ENCODE measurements at places on chromosomes 11 and 22.

GRCh38 chr11:68998390-68998911 is 14.6 kb downstream of the MRGPRF start:
- peak; percentile 89 for DNase-seq

DNA sequence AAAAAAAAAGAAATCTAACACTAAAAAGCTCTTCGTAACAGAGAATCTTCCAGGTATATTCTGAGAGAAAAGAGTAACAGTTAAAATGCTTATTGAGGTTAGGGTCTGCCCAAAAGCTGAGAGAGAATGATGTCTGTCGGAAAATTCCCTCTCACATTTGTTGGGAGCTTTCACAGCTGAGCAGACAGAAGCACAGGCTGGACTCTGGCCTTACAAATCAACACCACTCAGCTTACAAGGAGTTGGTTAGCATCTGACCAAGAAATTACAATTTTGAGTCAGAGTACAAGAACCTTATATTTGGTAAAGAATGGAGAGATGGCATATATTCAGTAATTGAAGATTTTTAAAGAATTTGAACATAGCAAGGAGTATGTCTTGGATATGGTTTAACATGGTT is 1561.0 kb upstream of the RAG2 start:
- no peak for DNase-seq

DNA sequence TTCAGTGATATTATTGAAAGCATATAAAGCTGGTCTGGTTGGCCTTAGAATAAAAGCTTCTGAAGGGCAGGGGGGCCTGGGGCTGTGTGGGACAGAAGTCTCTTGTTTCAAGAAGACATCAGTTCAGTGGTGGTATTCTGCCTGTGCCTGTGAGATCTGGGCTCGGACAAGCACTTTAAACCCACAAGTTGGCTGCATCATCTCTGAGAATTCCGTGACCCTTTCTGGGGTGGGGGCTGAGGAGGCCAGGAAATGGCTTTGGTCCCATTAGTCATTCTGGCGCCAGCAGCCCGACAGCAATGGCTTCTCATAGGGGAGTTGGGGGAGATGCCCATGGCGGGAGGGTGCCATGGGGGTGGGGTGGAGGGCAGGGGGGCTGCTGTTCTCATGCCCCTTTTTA is 104.1 kb downstream of the PKNOX2 start:
- DNase-seq: no peak

GRCh38 chr11:102451681-102452460 is 694 bp downstream of the TMEM123 start:
- peak; percentile 24 for DNase-seq

DNA sequence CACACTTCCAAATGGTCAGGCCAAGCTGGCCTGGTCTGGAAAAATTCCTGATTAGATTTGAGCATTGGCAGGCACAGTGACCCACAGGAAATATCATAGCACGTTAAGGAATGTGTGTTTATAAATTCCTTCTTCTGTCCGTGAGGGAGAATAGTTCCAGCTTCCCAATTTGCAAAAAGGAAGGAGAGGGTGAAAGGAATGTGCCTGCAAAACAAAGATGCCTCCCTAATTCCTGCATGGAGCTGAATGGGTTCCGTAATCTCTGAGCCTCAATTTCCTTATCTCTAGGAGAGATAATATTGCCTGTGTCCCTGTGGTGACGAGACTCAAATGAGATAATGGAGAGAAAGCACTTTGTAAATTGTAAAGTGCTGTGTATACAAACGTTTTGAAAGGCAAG is 105.1 kb downstream of the FEZ1 start:
- DNase-seq: no peak

- DNase-seq: no peak
These were observed 35.7 kb downstream of the KCNJ4 start for GRCh38 chr22:38419121-38419857.

DNA sequence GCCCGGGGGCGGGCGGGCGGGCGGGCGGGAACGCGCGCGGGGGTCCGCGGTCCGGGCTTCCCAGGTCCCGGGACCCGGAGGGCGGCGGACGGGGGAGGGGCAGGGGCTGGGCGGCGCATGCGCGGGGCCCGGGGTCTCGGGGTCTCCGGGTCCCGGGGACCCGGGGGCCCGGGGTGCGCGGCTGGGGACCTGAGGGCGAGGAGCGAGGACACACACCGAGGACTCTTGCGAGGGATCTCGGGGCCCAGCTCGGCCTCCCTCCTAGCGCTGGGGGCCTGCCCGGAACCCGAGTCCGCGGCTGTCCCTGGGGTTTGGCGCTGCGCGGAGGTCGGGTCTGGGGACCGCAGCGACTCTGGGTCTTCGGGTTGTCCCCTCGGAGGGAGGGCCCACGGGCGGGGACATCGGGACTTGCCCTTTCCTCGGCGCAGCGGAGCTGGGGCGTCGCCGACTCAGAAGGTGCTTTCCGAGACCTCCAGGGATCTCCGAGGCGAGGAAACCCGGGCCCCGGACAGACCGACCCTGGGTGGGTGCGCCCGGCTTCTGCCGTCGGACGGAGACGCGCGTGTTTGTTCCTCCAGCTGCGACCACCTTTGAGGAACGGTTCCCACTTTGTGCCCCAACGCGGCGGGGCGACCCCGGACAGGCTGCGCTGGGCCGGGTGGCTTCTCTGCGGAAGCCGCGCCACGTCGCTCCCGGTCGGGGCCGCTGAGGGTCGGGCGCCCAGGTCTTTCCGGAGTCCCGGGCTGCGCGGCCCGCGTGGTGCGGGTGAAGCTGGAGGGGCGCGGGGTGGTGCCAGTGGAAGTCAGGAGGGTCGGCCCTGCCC is 540 bp downstream of the PPARA start:
- no peak for DNase-seq

GRCh38 chr11:96254087-96254486 is 88.9 kb downstream of the MAML2 start:
- no peak for DNase-seq

DNA sequence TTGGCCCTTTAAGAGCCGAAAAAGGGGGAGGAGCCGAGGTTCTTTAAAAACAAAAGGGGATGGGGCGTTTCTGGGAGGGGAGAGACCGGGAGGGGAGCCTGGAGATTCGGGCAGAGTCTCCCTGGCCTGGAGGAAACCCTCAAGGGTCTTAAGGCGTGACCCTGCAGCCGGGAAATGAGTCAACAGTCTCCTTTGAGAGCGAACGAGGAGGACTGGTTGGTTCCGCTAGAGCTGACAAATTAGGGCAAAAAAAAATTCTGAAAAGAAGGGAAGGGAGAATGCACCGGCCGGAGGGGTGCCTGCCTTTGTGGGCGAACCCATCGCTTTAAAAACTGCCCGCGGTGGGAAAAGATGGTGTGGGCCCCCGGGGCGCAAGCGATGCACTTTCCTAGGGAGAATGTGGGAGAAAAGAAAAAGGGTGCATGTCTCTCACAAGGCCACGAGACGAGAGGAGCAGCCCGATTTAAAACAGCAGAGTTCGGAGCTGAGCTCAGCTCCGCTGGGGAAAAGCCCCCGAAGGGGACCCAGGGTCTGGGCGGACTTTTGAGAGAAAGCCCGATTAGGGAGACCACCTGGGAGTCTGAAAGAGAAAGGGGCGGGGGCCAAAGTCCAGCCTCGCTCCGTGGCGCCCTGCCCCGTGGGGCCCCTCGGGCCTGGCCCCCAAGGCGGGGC is 874 bp downstream of the ZFTA start:
- peak; percentile 17 for DNase-seq

DNA sequence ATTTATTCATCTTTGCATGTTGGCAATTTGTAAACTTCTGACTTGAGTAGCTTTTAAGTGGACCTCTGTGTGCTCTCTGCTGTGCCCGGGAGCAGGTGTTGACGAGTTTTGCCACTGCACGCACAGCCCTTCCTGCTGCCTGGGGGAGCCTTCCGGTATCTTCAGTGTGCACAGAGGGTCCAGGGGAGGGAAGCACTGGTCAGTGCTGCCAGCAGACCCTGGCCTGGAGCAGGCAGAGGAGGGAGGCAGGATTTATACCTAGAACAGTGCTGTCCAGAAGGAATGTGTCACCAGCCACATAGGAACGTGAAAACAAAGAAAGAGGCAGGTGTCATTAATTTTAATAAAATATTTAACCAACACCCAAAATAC is 403.6 kb downstream of the TBC1D22A start:
- DNase-seq: no peak

DNA sequence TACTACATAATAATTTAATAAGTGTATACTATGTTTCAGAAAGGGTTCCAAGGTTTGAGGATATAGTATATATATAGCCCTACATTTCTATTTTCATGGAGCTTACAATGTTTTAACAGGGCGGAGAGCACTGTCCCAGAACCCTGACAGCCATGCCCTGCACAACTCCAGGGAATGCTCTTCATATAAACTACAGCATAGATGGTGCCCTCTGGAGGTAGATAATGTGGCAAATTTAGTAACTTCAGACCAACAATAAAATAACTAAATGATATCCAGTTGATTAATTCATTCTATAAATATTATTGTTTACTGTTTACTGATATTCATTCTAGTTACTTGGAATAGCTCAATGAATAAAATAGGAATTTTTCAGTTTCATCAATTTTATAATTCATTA is 693.7 kb upstream of the CCDC179 start:
- DNase-seq: no peak

- no peak for DNase-seq
These were observed 103.8 kb downstream of the FAM168A start for GRCh38 chr11:73493956-73494598.

DNA sequence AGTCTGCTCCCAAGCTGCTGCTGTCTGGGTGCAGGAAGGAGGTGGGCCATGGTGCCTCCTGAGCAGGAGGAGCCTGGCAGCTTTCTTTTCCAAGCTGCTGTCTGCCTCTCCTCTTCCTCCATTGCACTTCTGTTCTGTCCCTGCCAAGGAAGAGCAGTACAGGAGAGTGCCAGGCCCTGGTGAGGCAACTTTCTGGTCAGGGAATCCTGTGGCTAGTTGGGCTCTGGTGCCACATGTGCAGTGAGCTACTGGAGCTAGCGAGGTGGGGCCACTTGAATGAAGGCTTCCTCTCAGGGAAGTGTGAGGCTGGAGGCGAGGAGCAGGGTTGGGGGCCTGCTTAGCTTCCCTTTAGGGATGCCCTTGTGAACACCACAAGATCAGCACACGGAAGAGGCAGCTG is 90.0 kb downstream of the TSPAN18 start:
- no peak for DNase-seq

GRCh38 chr11:12330485-12331231 is 46.7 kb upstream of the PARVA start:
- peak; percentile 11 for DNase-seq

DNA sequence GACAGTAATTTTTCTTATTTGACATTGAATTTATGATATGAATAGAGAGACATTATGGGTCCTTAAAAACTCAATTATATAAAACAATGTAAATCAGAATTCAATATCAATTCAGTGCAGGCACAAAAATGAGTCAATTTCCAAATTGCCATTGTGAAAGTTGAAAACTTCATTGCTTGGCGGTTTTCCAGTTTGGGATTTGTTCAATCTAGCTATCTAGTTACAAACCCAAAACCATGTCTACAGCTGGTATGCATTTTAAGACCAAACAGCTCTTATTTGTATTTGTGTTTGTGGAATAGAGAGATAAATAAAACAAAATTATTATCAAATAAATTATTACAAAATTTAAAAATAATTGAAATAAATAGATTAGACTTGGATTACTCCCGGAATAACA is 1206.6 kb upstream of the RAG2 start:
- no peak for DNase-seq

GRCh38 chr11:123357353-123357989 is 72.6 kb upstream of the GRAMD1B start:
- DNase-seq: no peak

DNA sequence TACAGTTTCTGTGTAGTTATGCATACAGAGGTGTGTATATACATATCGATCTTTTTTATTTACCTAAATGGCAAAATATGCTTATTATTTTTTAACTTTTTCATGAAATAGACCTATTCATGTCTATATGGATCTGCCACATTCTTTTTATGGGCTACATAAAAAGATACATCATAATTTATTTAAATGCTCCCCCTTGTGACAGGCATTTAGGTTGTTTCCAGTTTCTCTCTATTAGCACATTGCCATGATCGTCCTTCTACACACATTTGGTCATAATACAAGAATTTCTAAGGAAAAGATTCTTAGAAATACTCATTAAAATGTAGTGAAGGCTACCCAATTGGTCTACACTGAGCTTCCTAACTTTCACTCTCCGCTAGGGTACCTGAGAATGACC is 1067.4 kb downstream of the OPCML start:
- no peak for DNase-seq

DNA sequence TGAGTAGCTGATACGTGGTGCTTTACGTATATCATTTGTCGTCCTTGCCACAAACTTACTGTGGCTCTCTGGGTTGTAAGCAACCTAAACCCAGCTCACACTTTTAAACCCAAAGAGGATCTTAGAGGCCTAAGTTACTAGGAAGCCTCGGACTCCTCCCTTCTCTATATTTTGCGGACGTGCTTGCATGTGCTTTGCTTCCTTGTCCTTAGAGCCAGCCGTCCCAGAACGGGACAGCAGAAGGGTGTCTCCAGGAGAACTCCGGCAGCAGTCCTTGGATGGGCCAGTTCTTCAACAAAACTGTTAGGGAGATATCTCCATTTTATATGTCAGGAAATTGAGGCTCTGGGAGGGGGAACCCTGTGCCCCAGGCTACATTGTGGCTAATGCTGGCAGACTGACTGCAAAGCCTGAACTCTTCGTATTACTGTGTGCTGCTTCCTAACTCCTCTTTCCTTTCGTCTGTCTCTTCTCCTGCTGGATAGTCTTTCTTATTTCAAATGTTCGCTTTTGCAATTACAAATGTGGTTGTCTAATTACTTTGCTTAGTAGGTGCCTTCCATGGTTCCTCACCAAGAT is 33.8 kb downstream of the TNRC6B start:
- no peak for DNase-seq

DNA sequence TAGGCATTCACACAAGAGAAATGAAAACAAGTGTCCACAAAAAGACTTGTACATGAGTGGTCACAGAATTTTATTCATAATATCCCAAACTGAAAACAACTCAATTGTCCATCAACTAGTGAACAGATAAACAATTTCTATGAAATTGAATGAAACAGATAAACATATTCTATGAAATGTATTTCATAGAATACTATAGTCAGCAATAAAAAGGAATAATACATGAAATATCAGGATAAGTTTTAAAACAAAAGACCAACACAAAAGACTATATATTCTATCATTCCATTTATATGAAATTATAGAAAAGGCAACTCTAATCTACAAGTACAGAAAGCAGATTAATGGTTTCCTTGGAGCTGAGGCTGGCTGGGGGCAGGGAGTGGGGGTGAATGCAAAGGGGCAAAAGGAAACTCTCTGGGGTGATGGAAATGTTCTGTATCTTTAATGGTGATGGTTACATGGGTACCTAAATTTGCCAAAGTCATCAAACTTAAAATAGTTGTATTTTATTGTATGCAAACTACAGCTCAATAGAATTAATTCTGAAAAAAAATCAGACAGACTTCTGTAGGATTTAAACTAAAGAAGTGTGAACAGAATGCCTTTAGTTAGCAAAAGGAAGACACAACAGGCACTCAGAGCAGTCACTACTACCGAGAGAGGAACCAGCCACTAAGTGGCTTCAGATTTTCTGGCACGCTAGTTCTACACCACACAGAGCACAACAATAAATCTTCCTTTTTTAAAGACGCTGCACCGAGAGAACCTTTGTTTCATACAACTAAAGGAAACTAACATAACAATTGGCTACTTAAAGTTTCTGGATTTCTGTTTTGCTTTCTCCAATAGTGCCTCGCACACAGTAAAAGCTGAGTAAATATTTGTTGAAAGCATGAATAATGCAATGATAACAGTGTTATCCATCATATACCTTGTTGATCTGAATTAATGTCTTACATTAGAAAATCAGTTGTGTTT is 15.4 kb downstream of the CCDC34 start:
- no peak for DNase-seq

GRCh38 chr11:34426766-34427185 is 12.0 kb upstream of the CAT start:
- DNase-seq: no peak

- no peak for DNase-seq
These were observed 93.2 kb downstream of the WNT7B start for GRCh38 chr22:45883811-45884170.

Measured in NCI-H2171 (cell line).